T-cell (primary cell): ENCODE measurements at places on chromosomes 5 and 9.

DNA sequence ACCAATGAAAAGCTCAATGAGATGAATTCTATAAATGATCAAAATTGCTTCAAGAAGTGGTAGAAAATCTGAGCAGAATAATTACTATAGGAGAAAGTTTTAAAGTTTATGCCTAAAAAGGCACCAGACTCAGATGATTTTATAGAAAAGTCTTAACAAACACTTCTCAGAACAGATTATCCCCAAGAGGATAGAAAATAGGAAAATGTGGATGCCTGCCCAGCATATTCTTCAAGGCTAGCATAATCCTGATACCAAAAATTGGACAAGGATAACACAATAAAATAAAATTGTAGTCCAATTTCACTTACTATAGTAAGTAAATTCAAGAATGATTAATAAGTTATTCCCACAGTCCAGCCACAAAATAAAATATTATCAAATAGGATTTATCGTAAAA lies 397.0 kb downstream of the NR2F1-AS1 start:
- no peak for DNase-seq

DNA sequence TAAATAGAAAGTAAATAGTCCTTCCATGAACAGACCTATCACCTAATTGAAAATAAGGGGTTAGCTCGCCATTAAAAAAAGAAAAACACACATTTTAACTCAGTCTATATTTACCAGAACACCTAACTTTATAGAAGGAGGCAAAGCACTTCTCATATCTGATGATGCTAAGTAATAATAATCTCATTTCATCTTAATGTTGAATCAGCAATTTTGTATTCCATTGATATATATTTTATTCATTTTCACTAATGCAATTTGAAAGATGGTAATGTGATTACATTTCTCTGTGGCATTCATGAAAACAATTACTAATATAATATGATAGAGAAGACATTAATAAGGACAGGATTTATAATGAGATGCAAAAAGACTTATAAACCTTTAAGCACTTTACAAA lies 276.7 kb downstream of the BNC2 start:
- no peak for DNase-seq

GRCh38 chr9:132054024-132054423 lies 25.6 kb downstream of the MED27 start:
- DNase-seq: no peak

- no peak for DNase-seq
Measured at GRCh38 chr9:18906656-18907395, 126.2 kb downstream of the SAXO1 start.

- no peak for DNase-seq
Measured at GRCh38 chr5:80125962-80126480, 90.9 kb downstream of the THBS4 start.

DNA sequence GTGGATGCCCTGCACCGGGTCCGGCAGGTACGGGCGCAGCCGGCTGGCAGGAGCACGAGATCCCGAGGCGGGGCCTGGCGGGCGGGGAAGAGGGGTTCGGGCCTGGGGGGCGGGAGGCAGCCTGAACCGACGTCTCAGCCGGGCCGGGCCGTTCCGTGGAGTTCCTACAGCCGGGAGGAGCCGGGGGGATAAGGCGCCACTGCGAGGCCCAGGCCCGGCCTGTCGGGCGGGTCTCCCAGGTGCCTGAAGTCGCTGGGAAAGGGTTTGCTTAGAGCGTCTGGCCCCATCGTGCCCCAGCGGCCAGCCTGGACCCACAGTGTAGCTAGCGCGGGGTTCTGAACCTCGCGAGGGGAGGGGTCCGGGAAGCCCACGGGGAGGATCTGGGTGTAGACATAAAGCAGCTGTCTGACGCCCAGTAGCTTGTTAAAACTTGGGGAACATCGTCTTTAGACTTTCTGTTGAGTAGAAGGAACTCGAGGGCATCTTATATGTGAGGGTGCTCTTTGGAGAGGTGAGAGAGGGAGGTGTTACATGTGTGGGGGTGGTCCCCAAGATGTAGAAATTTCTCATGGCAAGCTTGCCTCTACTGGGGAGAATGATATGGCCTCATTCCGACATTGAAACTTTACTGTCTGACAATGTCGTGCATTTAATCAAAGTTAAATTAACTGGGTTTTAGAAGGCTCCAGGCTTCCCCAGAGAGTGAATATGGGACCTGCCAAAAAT lies 524 bp downstream of the FUBP3 start:
- peak; percentile 23 for DNase-seq

DNA sequence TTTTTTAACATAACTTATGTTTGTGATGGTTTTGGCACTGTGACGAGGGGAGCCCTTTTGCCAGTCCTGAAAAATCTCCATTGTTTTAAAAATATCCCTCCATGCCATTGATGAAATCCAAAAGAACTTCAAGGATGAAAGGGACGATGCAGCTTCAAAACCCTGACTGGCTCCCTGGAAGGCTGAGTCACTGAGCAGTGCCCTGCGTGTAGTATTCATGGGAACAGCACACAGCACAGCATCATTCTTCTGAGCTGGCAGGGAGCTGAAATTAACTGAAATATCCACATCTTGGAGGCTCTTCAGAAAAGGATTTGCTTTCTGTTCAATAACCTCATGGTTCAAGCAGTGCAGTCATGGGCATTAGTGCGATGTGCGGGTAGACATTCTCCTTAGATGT lies 29.7 kb downstream of the PDE4D start:
- DNase-seq: no peak

DNA sequence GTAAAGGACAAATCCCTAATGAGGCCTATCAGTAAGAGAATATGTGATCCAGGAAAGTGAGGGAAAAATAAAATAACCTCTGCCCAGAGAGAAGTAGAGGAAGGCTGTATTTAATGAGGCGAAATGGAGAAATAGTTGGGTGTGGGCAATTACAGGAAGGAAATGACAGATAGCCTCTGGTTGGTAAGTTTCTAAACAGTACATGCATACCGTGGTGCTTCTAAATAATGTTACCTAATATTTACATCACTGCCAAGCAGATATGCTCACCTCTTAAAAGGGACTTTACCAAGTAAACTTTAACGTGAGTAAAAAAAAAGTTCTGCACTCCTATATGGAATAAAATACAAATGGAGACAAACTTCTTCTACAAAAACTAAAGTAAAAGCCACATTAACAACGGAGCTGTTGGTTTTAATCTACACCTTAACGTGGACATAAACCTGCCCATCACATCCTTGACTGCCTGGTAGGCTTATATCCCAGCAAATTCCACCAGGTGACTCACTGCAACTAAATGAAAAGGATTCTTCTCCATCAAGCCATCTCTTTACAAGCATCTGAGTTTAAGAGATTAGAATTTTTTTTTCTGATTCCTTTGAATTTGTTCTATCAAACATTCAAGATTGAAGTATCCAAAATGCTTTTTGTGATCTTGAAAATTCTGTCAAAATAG lies 12.4 kb downstream of the NFIL3 start:
- DNase-seq: no peak

- DNase-seq: no peak
Measured at GRCh38 chr5:167229751-167230150, 1061.7 kb upstream of the WWC1 start.
